ENCODE measurements at places on chromosomes 6 and 20.
A peak's percentile ranks its signal among the peaks of the same experiment; 100 is the strongest.

- no peak for DNase-seq
Observed at GRCh38 chr20:19096843-19097242, 115.6 kb upstream of the SLC24A3 start.

GRCh38 chr20:17648791-17649730 is 33.0 kb downstream of the RRBP1 start:
- peak; percentile 9 for DNase-seq

DNA sequence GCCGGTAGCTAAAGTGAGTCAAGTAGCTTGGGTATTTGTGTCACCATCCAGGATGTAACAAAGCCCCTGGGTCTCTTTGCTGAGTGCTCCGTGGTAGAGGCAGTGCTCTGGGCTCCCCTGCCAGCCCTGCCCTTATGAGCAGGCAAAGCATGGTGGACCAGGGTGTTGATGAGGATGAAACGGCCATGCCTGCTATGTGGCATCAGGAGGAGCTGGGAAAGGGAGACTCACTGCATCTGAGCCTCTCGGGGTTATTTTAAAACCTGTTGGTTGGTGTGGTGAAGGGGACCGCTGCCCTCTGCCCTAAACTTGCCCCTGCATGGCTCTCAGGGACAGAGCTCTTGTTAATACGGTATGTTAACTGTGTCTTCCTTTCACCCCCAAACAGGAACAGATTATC is 143.1 kb downstream of the DTNBP1 start:
- no peak for DNase-seq

GRCh38 chr20:53750827-53751619 is 157.4 kb upstream of the ZNF217 start:
- DNase-seq: no peak

DNA sequence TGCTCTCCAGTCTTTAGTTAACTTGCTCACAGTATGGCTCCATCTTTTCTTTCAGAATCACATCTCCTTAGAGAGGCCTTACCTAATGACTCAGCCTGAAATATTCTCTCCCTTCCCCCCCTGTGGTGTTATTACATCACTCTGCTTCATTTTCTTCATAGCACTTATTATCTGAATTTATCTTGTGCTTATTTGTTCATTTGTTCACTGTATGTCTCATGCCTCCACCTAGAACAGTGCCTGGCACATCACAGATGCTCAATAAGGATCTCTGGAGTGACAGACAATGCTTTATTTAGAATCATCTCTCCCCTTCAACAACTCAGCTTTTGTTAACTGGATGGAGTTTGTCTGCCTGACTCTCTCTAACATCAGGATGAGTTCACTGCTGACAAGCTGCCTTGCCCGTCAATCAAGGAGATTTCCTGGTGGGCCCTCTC is 96.6 kb upstream of the MAN1A1 start:
- DNase-seq: no peak

GRCh38 chr6:126131246-126131645 is 144.9 kb downstream of the TRMT11 start:
- DNase-seq: no peak

DNA sequence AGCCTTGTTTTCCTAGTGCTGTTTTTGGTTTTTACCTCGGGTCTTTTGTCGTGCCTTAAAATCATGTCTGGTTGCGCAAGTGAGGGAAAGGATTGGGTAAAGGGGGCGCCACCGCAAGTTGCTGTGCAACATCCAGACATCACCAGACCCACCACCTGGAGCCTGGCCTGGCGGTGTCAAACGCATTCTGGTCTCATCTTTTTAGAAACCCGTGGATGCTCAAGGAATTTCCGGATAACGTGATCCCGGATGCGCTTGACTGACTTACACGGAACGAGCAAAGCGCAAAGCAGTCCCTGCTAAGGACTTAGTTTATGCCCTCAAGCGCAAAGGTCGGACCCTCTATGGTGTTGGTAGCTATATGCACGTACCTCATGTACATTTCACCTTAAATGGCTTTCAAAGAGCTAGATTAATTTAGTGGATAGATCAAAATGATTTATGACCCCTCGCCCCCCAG is 105.2 kb downstream of the OR2B2 start:
- DNase-seq: no peak

DNA sequence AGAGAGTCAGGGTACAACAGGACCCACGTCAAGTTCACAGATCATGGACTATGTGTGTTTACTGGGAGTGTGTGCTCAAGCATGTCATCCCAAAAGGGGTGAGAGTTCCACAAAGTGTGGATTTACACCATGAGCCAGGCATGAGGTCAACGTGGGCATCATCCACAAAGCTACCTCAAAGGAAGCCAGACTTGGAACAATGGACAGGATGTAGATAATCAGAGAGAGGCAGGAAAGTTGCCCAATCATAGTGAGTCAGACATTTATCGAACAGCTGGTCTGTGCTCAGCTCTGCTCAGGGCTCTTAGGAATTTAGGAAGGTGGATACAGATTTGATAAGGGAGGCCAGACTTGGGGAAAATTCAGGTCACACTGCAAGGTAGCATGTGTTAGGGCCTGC is 317.2 kb upstream of the CDYL start:
- no peak for DNase-seq

- DNase-seq: no peak
Observed at GRCh38 chr20:34985461-34986310, 30.0 kb downstream of the MYH7B start.

DNA sequence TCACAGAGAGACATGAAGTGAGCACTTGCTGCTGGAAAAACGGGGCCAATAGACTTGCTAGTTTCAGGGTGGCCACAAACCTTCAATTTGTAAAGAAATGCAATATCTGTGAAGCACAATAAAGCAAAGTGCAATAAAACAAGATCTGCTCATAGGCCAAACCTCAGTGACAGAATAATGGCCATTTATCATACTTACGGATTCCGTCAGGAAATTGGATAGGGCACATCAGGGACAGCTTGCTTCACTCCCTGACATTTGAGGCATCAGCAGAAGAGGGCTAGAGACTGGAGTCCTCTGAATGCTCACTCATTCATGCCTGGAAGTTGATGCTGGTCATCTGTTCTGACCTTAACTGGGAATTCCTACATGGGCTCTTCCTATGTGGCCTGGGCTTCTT is 165.5 kb upstream of the OPRM1 start:
- DNase-seq: no peak

DNA sequence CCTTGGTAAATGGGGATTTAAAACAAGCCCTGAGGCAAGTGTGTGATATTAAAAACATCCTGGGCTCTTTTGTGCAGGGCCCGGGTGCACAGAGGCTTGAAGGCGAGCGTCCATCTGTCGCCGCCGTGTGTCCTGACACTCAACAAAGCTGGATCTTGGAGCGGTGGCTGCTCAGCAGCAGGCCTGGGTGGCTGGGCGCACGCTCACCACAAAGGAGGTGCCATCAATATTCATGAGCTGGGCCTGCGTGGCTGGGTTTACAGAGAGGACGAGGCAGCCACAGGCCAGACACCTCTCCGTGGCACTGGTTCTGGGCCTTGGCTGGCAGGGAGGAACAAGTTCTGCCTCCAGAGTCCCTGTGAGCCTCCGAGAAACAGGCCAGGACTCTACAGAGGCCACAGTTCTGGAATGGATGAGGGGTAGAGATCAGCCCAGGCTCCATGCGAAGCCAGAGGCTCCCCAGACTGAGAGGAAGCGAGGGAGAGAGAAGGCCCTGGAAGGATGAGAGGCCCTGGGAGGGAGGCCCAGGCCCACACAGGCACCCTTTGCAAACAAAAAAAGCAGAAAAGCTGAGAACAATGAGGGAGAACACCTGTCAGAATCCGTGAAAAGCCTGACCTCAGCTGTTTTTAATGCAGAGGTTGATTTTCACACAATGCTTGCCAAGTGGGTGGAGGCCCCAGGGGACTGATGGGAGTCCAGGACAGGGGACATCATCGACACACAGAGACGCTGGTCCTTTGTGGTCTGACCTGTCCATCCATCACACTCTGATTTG is 21.9 kb downstream of the BHLHE23 start:
- DNase-seq: no peak

GRCh38 chr6:73262671-73263569 is at the start of gene KHDC1:
Gene KHDC1 (minus strand): TSS chr6:73263196. CDS start chr6:73242517, 20,679 bp downstream.
- peak; percentile 5 for DNase-seq

GRCh38 chr6:137692806-137693205 is 174.3 kb upstream of the TNFAIP3 start:
- no peak for DNase-seq

GRCh38 chr20:49914310-49915117 is 815 bp downstream of the SPATA2 start:
- no peak for DNase-seq

- DNase-seq: no peak
Observed at GRCh38 chr6:146123616-146124015, 94.8 kb downstream of the GRM1 start.

- no peak for DNase-seq
Observed at GRCh38 chr6:70764706-70765105, 97.0 kb downstream of the SMAP1 start.

- no peak for DNase-seq
Observed at GRCh38 chr6:98747960-98748359, 86.4 kb upstream of the POU3F2 start.

- no peak for DNase-seq
Observed at GRCh38 chr6:138078491-138078890, 28.7 kb downstream of the PERP start.

DNA sequence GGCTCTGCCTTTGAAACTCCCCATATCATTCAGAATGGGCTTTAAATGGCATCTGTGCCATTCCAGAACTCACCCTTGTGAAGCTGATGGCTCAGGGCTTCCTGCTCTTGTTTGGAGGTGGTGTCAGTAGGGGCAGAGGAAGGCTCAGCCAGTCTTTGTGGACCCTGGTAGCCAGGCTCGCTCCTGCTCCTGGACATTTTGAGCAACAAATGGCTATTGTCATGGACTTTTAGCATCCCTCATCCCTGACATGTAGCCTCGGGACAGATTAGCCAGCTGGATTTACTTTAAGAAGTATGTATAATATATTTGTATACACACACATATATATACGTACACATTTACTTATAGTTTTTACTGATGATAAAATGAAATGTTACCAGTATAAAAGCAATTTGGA is 104.1 kb downstream of the UST start:
- no peak for DNase-seq

DNA sequence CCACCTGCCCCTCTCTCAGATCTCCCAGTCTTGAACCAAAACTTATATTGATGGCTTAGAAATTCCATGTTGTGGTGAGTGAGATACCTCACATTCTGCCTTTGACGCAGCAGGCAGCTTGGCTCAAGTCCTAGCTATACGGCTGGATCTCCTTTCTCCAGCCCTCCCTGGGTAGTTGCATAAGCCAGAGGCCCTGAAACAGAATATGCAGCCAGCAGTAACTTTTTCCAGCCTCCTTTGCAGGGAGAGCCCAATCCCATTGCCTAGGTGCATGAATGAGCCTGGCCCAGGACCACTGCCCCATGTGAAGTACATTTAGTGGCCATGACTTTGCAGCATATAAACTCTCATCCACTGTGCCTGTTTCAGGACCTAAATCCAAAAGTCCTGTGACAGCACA is 202.2 kb upstream of the CDYL start:
- no peak for DNase-seq

DNA sequence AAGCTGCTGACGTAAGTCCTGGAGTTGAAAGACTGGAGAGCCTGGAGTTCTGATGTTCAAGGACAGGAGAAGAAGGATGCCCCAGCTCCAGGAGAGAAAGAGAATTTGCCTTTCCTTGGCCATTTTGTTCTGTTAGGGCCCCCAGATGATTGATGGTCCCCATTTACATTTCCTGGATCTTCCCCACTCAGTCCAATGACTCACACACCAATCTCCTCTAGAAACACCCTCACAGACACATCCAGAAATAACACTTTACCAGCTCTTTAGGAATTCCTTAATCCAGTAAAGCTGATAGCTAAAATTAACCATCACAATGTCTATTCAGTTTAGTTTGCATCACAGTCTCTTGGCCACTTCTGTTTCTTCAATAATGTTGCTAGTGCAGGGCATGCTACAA is 260.2 kb upstream of the IRAK1BP1 start:
- DNase-seq: no peak

DNA sequence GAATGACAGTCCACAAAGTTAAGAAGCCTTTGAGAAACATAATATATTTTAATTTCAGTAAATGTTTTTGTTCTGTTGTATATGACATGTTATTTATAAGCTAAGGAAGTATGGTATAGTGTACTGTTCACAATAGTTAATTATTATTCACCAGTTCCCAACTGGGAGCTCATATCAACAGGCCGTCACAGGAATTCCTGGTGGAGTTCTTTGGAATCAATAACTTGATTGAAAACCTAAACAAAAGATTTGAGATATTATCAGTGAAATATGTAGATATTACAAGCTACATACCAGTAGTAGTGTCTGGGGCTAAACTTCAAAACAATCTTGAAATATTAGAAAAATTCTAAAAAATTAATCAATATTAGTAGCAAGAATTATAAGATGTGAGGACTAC is 60.3 kb downstream of the NOX3 start:
- DNase-seq: no peak

DNA sequence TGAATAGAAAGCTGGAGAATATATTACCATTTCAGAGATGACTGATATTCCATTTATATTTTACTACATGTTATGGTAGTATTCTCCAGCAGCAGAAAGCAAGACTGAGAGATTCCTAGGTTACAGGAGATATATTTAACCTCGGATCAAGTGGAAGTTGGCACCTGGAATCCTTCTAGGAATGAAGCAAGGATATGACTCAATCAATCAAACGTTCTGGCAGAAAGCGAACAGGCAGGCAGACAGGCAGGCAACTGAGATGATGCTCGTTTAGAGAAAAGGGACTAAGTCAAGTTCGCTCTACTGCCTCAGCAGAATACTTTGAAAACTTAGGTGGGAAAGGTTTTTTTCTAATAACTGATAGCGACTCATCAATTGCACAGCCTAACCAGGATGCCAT is 46.2 kb downstream of the PAK5 start:
- no peak for DNase-seq

DNA sequence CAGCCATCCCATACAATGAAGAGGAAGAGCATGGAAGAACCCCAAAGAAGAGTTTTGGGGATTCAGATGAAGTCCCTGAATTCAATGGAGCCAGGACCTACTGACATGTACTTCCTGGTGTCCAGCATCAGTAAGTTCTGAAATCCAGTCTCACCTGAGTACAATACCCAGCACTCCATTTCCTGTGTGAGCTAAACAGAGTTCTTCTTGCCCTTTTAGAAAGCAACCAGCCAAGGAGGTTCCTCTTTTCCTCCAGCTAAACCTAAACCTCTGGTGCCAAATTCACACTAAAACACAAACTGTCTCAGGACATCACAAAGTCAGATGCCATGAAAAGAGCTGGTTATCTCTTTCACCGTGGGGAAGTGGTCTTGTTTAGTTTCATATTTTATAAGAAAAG is 71.5 kb downstream of the PKHD1 start:
- no peak for DNase-seq

GRCh38 chr6:46390153-46390876 is 100.9 kb downstream of the RCAN2 start:
- DNase-seq: no peak
